ENCODE measurements at places on chromosomes 12 and 14.

- DNase-seq, result no peak
These were observed 73.9 kb upstream of the KRR1 start for GRCh38 chr12:75585330-75585729.

DNA sequence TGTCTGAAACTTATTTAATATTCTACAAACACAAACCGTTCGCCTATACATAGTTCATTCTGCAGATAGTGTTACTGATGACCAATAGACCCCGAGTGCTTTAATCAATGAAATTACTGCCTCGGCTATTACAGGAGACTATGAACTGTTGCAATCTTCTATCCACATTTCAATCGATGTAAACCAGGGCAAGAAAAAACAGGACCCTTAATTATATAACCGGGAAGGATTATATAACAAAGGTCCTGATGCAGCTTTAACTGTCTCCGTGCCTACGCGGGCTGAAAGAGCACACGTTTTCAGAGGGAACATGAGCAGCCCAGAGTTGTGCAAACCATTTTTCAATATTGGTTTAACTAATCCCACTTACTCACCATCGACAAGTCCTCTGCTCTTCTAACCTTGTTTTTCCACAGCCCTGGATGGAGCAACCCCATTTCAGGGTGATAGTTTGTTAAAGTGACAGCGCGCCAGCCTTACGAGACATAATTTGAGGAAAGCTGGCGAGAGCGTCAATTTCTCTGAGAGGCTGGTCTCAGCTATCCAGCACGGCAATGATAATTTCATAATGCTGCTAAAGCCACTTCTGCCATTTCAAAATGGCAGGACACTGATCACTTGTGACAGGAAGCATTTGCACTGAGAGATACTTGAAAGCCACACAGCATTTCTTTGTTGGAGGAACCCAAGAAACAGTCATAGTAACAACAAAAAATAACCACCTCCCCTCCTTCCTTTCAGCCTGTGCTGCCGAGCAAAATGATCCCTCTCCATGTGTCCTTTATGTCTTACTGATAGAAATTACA lies 184.6 kb downstream of the FOXN3 start:
- DNase-seq, result no peak

- no peak for DNase-seq
These were observed 6.4 kb downstream of the SNX6 start for GRCh38 chr14:34623506-34623905.

GRCh38 chr14:21112255-21112654 lies 11.4 kb downstream of the TMEM253 start:
- no peak for DNase-seq

Measured in NCI-H2227 treated with DMSO at 0.1 percent for 48 hours (cell line).